ENCODE measurements at places on chromosomes 6 and 20.

DNA sequence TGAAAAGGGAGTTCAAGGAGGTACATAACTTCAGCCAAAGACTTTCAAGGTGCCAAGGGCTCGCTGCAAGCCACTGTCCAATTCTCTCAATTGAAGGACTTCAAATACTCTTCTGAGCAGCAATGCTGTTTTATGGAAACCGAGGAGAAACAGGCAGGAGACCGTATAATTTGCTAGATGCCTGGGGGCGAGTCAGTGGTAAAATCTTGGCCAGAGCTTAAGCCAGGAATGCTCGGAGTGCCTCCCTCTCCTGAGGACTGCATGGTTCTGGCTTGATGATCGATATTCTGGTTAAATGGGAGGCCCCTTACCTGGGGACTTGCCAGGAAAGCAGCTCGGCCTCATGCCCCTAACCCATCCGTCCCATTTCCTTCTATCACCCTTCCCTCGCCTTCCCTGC lies 35.8 kb upstream of the NOP56 start:
- no peak for DNase-seq

DNA sequence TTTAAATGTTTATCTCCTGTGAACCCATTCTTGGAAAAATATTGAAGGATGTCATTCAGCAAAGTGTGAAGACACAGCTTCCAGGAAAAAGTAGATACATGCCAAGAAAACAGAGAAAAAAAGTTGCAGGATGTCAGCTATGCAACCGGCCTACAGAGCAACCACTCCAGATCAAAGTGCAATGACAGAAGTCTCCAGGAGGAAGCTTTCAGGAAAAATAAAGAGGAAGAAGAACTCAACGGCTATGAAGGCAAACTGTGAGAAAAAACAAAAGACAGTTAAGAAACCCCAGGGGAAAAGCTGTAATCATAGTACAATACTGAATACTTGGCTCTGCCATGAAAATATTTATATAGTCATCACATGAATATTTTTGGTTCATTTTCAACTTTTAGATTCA lies 30.6 kb downstream of the REPS1 start:
- no peak for DNase-seq

DNA sequence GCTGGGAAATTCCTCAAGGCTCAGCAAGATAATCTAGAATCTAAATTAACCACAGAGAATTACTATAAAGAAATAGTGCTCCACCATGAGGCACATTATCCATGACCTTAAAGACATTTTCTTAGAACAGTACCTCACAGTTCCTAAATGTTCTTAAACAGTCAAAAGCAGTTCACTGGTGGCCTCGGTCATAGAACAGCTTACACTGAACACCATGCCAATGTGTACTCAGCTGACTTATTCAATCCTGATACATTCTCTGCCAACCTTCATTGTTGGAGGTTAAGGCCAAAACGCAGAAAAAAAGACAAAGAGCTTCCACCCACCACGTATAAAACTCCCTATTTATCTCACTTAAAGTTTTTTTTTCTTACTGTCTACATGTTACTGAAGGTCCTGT lies 21.8 kb upstream of the TMEM170B start:
- no peak for DNase-seq

DNA sequence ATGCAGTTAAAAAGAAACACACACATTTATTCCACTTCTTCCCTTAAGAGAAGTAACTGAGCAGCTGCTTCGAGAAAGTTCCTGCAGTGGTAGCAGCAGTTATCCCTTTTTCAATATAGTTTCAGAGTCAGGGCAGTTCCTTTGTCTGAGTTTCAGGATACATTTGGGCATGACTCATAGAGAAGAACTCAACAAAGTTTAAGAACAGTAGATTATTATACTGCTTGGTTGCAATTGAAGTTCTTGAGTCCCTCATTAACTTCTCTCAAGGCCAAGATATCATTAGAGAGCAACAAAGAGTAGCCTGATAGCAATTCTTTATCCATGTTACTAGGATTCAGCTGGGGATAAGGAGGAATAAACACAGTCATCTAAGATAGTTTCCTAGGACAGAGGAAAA lies 54.4 kb downstream of the TPD52L1 start:
- DNase-seq: no peak

DNA sequence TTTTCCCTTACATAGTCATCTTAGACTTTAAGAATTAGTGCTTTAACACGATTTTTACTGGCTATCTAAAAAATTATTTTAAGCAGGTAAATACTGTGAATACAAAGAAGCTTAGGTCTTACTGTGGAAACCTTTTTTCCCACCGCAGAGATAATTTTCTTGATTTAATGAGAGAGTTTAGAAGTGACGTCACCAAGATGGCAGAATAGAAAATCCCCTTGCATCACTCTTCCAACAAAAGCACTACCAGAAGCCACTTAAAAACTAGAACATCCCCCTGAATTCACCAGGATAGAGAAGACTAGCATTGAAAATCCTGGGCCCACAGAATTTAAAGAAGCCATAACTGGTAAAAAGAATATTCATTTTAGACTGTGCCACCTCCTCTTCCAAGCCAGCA lies 375.4 kb upstream of the PTCHD4 start:
- no peak for DNase-seq

- no peak for DNase-seq
Measured at GRCh38 chr20:33838035-33838864, 27.1 kb downstream of the CHMP4B start.

GRCh38 chr6:81999826-82000225 lies 247.3 kb upstream of the TENT5A start:
- DNase-seq: no peak

DNA sequence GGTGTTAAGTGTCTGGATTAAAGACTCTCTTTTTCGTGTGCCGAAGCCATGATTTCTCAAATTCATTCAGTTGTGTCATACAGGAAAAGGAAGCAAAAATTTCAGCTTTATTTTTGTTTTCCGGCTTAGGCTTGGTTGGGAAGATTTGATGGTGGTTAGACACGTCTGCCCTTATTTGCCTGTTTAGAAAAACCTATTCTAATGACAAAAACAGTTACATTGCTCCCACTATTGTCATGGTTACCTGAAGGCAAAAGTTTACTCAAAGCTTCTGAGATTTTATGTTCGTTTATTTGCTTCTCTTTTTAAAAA lies 982 bp downstream of the DNAJC5 start:
- no peak for DNase-seq

- no peak for DNase-seq
Measured at GRCh38 chr6:139117734-139118133, 17.1 kb upstream of the HECA start.

DNA sequence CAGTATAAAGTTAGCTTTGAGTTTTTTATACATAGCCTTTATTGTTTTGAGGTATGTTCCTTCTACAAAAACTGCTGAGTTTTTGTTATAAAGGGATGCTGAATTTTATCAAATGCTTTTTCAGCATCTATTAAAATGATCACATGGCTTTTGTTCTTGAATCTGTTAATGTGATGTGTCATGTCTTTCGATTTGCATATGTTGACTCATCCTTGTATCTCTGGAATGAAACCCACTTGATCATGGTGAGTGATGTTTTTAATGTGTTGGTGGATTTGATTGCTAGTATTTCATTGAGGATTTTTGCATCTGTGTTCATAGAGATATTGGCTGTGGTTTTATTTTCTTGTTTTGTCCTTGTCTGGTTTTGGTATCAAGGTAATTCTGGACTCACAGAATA lies 24.7 kb upstream of the BLCAP start:
- no peak for DNase-seq

DNA sequence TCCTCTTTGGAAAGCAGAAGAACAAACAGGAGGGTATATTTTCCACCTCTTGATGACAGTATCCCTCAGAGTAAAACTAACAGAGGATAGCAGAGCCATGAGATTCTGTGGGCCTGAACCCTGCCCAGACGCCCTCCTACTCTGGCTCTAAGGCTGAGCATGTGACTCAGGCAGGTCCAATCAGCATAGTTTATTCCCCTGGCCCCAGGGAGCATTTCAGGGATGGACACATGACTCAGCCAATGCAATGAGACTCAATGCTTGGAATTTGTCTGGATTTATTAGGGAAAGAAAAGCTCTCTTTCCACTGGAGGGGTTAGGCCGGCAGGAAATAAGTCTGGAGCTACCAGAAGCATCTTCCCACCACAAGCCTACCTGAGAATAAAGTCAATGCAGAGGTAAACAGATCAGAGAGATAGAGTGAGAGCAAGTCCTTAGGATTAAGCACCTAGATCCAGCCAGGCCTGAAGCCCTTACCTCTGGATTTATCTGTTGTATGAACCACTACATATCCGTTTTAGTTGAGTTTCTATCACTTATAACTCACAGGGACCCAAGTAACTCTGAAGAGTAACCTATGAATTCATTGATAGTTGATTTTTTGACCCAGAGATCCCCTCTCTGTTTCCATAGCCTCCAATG lies 68.2 kb upstream of the EYA2 start:
- no peak for DNase-seq

GRCh38 chr20:32524829-32525501 lies 60.2 kb downstream of the NOL4L start:
- no peak for DNase-seq

- DNase-seq: no peak
Measured at GRCh38 chr20:17794400-17794799, 94.6 kb downstream of the BANF2 start.

GRCh38 chr6:17905611-17906592 lies 81.5 kb downstream of the KIF13A start:
- DNase-seq: no peak

DNA sequence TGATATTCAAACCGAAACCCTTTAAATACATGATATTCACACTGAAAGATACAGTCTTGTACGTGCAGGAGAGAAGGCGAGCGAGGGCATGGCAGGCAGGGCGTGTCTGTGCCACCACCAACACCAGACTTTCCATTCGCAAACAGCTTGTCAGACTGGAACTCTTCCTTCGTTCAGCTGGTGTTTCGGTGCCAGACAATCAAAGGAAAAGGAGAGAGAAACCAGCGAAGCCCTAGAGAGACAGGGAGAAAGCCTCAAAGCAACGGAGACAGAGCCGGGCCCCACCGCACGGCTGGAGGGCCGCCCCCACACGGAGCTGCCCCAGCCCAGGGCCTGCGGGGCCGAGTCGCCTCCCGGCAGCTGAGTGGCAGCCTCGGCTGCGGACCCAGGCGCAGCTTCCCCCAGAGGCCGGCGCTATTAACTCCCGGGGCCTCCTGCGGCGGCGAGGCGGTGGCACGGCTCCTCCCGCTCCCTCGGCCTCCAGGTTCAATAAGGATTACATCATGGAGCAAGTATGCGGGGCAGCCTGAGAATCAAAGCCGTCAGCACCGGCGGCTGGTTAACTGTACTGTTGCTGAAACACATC lies 32.1 kb upstream of the NR2E1 start:
- no peak for DNase-seq

DNA sequence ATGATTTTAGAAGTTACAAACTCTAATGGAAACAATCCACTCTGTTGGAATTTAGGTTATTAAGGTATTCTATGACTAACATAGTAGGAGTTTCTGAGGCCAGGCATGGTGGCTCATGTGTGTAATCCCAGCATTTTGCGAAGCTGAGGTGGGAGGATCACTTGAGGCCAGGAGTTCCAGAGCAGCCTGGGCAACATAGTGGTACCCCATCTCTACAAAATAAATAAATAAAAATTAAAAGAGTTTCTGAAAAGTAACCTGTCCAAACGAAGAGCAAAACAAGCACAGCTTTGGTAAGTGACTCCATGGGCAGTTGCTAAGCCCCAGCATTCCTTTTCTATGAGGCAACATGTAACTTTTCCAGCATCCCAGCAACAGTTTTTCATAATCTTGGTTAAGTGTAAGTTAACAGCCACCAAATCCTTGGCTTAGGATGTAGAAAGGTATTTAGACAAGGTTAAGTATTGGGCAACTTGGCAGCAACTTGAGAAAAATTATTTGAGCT lies 86.3 kb downstream of the SOX4 start:
- no peak for DNase-seq

- DNase-seq: no peak
Measured at GRCh38 chr6:383856-384255, 7.7 kb upstream of the IRF4 start.

DNA sequence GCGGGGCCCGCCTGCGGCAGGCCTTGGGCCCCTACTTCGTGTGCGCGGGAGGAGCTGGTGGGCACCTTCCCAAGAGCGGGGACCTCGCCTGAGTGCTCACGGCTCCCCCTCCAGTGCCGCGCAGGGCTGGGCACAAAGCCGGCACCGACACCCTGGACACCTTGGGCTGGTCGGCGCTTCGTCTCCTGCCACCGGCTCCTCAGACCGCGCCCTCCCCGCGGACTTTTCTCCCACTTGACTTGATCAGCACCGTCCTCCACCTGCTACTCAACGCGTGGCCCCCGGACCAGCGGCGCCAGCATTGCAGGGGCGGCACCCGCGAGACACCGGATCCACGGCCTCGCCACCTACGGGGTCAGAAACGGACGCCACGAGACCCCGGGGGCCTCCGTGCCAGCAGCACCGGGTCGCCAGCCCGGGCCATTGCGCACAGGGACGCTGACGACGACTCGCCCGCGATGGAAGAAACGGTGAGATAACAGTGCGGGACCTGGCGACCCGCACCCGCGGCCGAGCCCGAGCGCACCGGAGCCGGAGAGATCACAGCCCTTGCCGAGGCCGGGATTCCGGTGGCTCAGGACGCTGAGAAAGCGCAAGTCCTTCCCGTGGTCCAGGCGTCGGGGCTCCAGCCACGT lies 154.2 kb downstream of the DLL1 start:
- no peak for DNase-seq

GRCh38 chr6:125791820-125792165 lies 1.0 kb downstream of the NCOA7 start:
- DNase-seq: no peak

DNA sequence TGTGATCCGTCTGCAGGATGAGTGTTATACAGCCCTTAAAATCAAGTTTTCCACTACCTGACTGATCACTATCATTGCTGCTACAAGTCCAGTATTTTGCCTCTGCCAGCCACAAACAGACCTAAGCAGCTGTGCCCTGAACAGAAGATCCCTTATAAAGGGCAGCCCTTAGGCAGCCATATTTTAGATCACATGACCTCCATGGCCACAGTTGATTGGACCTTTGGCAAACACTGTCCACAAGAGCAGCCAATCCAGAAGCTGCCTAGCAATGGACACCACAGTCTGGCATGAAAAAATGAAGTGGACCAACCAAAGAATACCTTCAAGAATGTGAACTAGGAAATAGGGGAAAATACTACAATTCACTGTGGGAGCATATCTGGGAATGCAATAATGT lies 50.8 kb downstream of the MC3R start:
- DNase-seq: no peak

- no peak for DNase-seq
Measured at GRCh38 chr6:3987053-3987452, 91.9 kb downstream of the FAM217A start.

DNA sequence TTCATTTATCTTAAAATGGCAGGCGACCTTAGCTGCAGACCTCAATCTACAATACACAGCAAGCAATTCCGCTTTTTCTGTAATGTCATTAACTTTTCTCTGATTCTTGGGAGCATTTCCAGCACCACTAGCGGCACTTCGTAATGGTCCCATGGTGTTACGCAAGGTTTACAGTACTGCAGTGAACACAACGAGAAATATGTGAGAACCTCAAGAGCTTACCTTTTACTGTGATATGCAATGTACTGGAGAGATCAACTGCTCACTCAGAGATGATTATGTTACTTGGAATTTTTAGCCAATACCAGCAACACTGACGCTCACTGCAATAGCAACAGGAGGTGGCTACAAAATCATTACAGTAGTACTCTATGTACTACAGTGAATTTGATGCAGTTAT lies 2.8 kb upstream of the CEP43 start:
- DNase-seq: no peak

- no peak for DNase-seq
Measured at GRCh38 chr6:97175806-97176205, 107.2 kb downstream of the MMS22L start.

Measured in stimulated activated CD4-positive, alpha-beta T cell treated with anti-CD3 and anti-CD28 coated beads, Interleukin-15, amount 100 ng/mL, for 48 hours (primary cell).